ENCODE measurements at places on chromosomes 3 and 15.

GRCh38 chr3:24400450-24400849 lies 94.2 kb downstream of the THRB start:
- DNase-seq: no peak

GRCh38 chr3:54527953-54528352 lies 399.9 kb downstream of the LRTM1 start:
- DNase-seq: no peak

- DNase-seq: no peak
These were observed 278.0 kb downstream of the CGGBP1 start for GRCh38 chr3:87780811-87781210.

GRCh38 chr3:177519588-177519987 lies 322.3 kb upstream of the TBL1XR1 start:
- DNase-seq: no peak

- peak; percentile 36 for DNase-seq
These were observed 45.8 kb upstream of the FOXP1 start for GRCh38 chr3:71629289-71629688.

- DNase-seq: peak; percentile 63
These were observed 28.5 kb upstream of the SLC7A14 start for GRCh38 chr3:170614214-170614966.

DNA sequence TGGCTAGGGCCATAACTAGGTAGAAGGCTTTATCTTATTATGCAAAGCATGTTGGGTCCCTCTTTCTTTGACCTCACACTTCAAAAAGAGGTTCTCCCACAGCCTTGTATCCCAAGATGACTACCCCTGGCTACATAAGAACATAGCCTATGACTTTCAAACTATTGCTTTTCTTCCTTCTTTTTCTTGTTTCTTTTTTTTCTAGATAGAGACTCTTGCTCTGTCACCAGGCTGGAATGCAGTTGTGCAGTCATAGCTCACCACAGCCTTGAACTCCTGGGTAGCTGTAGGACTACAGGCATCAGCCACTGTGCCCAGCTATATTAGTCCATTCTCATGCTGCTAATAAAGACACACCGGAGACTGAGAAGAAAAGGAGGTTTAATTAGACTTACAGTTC lies 47.2 kb downstream of the DIPK2A start:
- DNase-seq: peak; percentile 6
